AG09319 (cell line): ENCODE measurements at places on chromosomes 6 and 20.

DNA sequence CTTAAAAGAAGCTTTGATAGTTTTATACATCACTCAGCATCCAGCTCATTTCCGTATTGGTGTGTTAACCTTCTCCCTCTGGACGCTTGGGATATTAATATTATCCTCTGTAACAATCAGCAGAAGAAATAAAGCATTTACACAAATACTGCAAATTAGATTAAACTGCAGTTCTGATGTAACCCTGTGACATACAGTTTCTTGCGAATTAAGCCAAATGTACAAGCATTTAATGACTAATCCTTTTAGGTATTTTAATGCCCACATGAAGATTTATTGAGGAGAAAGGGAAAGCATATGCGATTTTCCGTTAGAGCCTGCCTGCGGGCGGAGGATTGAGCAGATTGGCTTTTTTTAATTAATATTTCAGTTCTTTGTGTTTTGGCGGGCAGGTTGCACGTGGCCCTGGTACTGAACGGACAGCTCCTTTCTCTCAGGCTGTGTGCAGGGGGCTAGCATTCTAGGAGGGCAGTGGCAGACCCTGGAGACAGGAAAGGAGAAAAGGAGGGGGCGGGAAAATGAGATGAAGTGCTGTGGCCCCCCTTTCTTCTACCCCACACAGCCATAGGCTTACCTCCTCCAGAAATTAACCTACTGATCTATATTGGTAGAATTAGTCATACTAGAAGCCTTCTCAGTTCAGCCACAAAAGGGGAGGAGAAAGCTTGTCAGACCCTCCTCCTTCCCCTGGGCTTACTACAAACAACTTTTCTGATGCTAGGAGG is 14.1 kb upstream of the TFAP2D start:
- no peak for DNase-seq

GRCh38 chr20:49318430-49319207 is 40.8 kb upstream of the ZNFX1 start:
- no peak for DNase-seq

DNA sequence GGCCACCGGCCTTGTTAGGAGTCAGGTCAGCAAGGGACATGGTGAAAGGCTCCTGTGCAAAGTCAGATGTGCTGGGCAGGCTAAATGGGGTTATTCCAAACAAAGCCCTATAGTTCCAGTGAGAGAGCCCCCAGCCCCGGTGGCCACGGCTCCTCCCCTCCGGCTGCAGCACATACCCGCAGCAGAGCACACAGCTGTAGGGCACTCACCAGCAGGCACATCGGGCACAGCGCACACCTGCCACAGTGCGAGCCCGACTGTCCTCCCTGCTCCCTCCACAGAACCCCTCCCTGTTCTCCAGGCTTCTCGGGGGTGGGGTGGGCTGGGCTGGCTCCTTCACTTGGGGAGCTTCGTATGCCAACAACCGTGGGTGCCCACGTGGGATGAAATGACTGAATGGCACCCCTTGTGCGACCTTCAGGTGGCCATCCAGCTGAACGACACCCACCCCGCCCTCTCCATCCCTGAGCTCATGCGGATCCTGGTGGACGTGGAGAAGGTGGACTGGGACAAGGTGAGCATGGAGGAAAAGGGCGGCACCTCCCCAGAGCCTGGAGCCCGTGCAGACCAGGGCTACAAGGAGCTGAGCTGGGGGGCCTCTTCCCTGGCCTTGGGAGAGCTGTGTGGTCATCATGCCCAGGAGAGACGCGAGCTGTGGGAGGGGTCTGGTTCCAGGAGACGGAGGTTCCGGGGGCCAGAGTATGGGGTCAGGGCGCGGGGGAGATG is 30.9 kb downstream of the PYGB start:
- DNase-seq: no peak

GRCh38 chr6:3176562-3177355 is 19.4 kb upstream of the TUBB2A start:
- DNase-seq: no peak

- DNase-seq: no peak
Measured at GRCh38 chr6:112202639-112203341, 51.6 kb downstream of the LAMA4 start.

DNA sequence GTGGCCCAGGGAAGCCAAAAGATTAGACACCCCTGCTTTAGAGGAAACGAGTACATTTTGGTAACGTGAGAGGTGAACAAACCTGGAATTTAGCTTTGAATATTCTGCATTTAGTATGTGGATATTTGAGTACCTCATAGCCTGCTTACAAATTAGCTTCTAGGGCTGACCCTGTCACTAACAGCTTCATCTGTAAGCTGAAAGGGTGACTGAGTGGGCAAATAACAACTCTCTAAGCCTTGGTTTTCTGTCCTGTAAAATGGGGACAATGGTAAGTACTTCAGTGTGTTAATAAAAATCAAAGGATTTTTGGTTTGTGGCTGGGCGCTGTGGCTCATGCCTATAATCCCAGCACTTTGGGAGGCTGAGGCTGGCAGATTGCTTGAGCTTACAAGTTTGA is 8.4 kb upstream of the GUCA1B start:
- no peak for DNase-seq

- no peak for DNase-seq
Measured at GRCh38 chr6:45789238-45789637, 226.4 kb downstream of the CLIC5 start.

- no peak for DNase-seq
Measured at GRCh38 chr20:58708246-58708931, 15.8 kb downstream of the NPEPL1 start.

GRCh38 chr20:63408684-63409046 is 47.5 kb upstream of the CHRNA4 start:
- no peak for DNase-seq

DNA sequence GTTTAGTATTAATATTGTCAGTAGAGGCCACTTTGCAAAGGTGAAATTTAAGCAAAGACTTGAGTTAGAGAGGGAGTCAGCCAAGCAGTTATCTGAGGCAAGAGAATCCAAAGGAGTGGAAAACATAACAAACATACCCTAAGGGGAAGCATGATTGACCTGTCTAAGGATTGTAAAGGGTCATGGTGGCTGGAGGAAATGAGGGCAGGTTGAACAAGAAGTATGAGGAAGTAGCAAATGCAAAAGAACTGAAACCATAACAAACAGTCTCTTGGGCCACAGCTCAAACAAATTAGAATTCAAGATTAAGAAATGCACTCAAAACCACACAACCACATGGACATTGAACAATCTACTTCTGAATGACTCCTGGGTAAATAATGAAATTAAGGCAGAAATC is 103.2 kb downstream of the FBXO5 start:
- DNase-seq: no peak
